ENCODE measurements at places on chromosomes 12 and 14. TPM values are rescaled to one million over a fixed set of nuclear protein-coding genes. Genes with fewer than 3 reads are reported as not detected.

GRCh38 chr12:63894132-63894531 lies 49.6 kb downstream of the SRGAP1 start:
- no peak for DNase-seq
- H3K27me3 ChIP-seq = no peaks in the 10 kb centered on the region
- no peak overlapping the region for H3K4me3 ChIP-seq
- H3K36me3 ChIP-seq = no peaks in the 10 kb centered on the region

Gene PMCH
- polyA plus RNA-seq = 0.18 TPM

GRCh38 chr14:20417250-20418186 lies 4.2 kb upstream of the TEP1 start:
- H3K4me3 ChIP-seq = no peak overlapping the region
- peaks cover 12% of the 10 kb centered on the region for H3K4me1 ChIP-seq
- H3K27ac ChIP-seq = peak overlapping the region; percentile 92
- no peaks in the 10 kb centered on the region for H3K36me3 ChIP-seq
- no peaks in the 10 kb centered on the region for H3K27me3 ChIP-seq

GRCh38 chr14:49915085-49915484 lies 22.2 kb downstream of the ARF6 start:
- H3K4me1 ChIP-seq = no peaks in the 10 kb centered on the region
- H3K27ac ChIP-seq = no peak overlapping the region
- no peaks in the 10 kb centered on the region for H3K36me3 ChIP-seq
- no peaks in the 10 kb centered on the region for H3K27me3 ChIP-seq
- no peak overlapping the region for H3K4me3 ChIP-seq

Gene SAMD4A
- 3.6 TPM for polyA plus RNA-seq

Measured in small intestine (tissue), 16 donors.